ENCODE measurements at places on chromosomes 16 and 17.
A peak's percentile ranks its signal among the peaks of the same experiment; 100 is the strongest.

DNA sequence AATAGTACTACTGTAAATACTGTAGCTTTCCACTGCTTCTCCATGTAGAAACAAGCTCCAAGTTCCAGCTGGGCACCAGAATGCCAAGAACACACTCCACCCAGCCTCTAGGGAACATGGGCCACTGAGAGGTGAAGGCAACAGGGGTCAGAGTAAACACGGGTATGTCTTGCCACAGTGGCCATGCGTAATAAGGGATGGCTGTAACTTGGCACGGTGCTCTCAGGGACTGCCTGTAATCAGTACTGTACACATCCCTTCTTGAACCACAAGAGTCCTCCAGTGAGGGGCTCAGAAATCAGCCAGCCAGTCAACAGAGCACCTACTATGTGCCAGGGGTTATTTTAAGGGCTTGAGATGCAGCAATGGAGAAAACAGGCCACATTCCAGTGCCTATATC lies 10.8 kb downstream of the LRRC59 start:
- no peak for DNase-seq

DNA sequence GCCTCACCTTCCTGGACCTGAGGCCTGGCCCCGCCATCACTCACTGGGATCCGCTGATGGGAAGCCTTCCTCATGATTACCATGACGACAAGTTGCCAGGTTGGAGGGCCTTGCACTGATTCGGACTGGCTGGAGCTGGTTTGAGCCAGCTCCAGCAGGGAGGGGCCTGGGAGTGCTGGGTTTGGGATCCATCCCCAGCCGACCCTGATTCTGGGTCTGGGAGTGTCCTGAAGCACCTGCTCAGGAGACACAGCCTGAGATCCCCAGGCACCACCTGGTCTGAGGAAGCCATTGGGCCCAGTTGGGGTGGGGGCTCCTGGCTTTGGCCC lies 5.9 kb upstream of the BAIAP3 start:
- DNase-seq, result no peak

GRCh38 chr17:14165616-14166015 lies 71.0 kb downstream of the CDRT15 start:
- no peak for DNase-seq

DNA sequence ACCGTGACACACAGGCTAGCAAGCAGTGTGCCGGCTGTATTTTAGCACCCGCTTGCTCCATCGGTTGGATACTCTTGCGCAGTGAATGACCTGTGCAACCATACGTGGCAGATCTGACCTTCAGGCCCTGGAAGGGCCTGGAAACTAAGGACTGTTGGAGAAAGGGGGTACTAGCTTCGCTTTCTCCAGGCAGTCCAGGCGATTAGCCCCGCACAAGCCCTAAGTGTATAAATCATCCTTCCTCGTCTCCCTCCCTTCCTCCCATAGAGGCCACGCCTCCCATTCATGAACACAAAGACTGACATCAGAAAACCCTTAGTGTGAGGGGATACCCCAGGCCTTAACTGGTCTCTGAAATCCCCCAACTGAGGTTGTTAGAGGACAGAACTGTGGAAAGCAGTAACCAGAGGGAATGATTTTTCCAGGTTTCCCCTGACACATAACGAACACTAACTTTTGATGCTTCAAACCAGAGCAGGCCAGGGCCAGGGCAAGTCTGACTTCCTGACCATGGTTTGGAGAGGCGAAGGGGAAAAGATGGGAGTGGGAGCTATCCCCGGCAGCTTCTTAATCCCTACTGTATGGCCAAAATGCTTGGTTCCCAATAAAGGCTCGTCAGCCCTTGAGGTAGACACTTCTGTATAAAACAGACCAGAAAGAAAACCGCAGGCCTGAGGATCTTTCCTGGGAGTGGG lies 1.4 kb upstream of the DYNLL2 start:
- peak; percentile 1 for DNase-seq

DNA sequence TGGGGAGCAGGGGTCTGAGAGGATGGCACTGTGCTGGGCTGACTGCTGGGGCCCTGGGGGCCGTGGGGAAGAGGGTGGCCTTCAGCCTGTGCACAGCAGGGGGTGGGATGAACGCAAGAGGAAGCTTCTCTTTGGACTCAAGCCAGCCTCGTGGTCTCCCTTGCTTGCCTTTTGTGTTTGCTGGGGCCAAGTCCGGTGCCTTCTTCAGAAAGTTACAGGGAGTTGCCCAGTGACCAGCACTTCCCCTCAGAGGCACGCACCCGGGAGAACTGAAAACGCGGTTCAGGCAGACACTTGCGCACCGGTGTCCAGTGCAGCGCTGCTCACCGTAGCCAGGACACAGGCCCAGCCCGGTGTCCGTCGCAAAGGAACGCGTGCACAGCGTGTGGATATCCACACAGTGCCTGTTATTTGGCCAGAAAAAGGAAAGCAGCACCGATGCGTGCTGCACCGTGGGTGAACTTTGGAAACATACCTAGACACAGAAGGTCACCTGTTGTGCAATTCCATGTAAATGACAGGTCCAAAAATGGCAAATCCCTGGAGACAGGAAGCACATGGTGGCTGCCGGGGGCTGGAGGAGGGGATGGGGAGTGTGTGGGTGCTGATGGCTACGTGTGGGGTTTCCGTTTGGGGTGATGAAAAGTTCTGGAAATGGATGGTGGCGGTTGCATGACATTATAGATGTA lies 29.4 kb upstream of the NUDT16L1 start:
- no peak for DNase-seq

GRCh38 chr17:65684631-65685030 lies 123.2 kb upstream of the AXIN2 start:
- DNase-seq, result no peak

Measured in GM03348 (cell line).